Muscle of leg (tissue), 16 donors: ENCODE measurements at places on chromosomes 11 and 22.

DNA sequence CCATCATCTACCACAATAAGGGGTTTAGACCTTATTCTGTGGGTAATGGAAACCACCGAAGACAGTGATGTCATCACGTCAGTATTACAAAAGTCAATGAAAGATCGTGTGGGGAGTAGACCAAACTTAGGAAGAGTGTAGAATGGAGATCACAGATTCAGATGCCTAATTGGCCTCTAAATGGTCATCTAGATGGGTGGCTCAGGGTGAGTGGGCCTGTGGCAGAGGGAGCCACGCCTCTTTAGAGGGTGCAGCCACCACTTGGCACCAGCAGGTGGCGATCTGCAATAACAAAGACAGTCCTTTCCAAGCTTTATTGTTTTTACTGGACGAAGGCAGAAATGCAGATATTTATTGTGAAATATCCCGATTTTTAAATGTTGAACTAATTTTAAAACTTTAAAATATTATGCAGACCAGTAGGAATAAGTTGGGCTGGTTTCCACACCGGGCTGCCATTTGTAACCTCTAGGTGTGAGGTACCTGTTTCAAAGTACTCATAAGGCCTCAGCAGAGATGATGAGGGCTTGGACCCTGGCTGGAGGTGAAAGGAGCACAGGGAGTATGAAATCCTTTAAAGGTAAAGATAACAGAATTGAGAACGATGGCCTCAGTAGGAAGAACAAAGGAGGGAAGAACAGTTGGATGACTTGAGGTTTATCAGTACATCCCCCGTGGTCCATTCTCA lies 222.0 kb downstream of the DBX1 start:
- no peak overlapping the region for H3K4me3 ChIP-seq
- H3K27ac ChIP-seq = no peak overlapping the region
- peaks cover 10% of the 10 kb centered on the region for H3K4me1 ChIP-seq
- H3K36me3 ChIP-seq = peaks cover 28% of the 10 kb centered on the region
- DNase-seq = no peak

GRCh38 chr11:120431633-120432032 lies 79.9 kb upstream of the GRIK4 start:
- peak overlapping the region; percentile 15 for H3K27ac ChIP-seq
- no peaks in the 10 kb centered on the region for H3K27me3 ChIP-seq
- peak; percentile 9 for DNase-seq

DNA sequence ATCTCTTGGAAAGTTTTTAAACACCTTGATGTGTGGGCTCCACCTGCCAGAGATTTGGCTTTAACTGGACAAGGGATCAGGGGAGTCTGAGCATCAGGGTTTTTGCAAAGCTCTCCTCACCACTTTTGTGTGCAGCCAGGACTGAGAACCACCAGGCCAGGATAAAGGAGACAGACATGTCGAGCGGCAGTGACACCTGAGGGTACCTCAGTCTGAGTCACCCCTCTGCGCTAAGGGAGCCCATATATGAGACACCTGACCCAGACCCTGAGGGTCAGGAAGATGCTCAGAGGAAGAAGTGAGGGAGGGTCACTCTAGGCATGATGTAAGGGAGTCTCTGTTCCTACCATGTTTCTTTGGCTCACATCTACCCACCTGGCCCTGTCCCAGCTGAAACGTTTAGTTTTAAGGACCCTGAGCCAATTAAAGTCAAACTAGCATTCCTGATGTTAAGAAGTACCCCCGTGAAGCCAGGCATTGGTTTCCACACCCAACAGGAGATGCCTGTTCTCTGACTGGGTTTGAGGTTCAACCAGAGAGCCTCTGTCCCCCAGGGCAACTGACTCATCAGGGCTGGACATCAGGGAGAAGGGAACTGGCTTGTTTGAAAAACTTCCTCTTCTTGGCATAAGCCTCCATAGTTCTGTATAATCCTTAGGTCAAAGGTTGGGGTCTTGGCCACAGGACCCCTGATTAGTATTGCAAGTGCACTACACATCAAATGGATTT lies 72.4 kb upstream of the BIRC3 start:
- H3K4me3 ChIP-seq = no peak overlapping the region
- H3K27ac ChIP-seq = no peak overlapping the region
- H3K4me1 ChIP-seq = no peaks in the 10 kb centered on the region

DNA sequence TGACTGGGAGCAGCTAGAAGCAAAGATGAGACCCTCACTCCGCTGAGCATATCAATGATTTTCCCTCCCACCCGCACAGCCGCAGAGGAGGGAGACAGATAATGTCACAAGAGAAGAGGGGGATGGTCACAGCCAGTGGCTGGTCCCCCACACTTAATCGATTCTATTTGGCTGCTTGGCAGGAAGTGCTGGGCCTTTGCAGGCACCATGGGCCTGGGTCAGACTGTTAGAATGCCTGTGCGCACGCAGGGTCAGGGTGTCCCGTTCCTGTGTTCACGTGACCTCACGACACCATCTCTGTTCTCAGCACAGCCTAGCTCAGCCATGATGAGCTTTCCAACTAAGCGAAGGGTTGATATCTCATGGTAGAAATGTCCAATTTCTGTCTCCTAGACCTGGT lies 107.0 kb downstream of the MYO18B start:
- DNase-seq = no peak
- no peak overlapping the region for H3K27ac ChIP-seq
- H3K4me1 ChIP-seq = no peaks in the 10 kb centered on the region
- no peak overlapping the region for H3K4me3 ChIP-seq
- H3K27me3 ChIP-seq = no peaks in the 10 kb centered on the region
- H3K36me3 ChIP-seq = peaks cover 59% of the 10 kb centered on the region

DNA sequence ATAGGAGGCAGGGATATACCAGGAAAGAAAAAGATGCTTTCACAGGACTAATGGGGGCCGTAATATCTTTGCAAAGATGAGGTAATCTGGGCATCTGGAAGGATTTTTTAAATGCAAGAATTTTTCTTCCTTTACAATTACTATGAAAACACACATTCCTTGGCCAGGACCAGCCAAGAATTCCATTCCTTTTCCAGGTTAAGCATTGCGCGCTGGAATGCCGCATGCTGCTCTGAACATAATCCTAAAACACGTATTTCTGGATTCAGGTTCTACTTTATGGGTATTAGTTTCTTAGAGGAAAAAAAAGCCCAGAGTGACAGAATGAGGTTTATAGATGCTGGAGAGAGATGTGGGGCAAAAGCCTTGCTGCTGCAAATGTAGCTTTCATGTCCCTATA lies 99.4 kb upstream of the SORL1-AS1 start:
- H3K27me3 ChIP-seq = no peaks in the 10 kb centered on the region
- no peaks in the 10 kb centered on the region for H3K4me1 ChIP-seq
- no peak overlapping the region for H3K4me3 ChIP-seq
- no peak overlapping the region for H3K27ac ChIP-seq
- peak; percentile 13 for DNase-seq
- no peaks in the 10 kb centered on the region for H3K36me3 ChIP-seq

- no peaks in the 10 kb centered on the region for H3K36me3 ChIP-seq
- H3K4me3 ChIP-seq = no peak overlapping the region
- no peaks in the 10 kb centered on the region for H3K27me3 ChIP-seq
- H3K27ac ChIP-seq = peak overlapping the region; percentile 88
Measured at GRCh38 chr11:27012234-27012921, 18.5 kb downstream of the FIBIN start.

GRCh38 chr11:6319704-6320410 lies 444 bp downstream of the CAVIN3 start:
- peaks cover 4% of the 10 kb centered on the region for H3K36me3 ChIP-seq
- no peaks in the 10 kb centered on the region for H3K27me3 ChIP-seq

GRCh38 chr11:106875013-106875412 lies 143.3 kb downstream of the GUCY1A2 start:
- no peak overlapping the region for H3K27ac ChIP-seq
- H3K4me3 ChIP-seq = no peak overlapping the region
- H3K27me3 ChIP-seq = no peaks in the 10 kb centered on the region

GRCh38 chr22:32745251-32745995 lies 56.1 kb upstream of the TIMP3 start:
- H3K4me1 ChIP-seq = peaks cover 26% of the 10 kb centered on the region
- H3K27me3 ChIP-seq = no peaks in the 10 kb centered on the region
- H3K27ac ChIP-seq = peak overlapping the region; percentile 85
- H3K36me3 ChIP-seq = no peaks in the 10 kb centered on the region

GRCh38 chr11:56103210-56103737 lies at the start of gene OR8H2:
TSS of gene OR8H2 (plus strand) at chr11:56103687. CDS start at chr11:56105043, 1,356 bp downstream.
- H3K27me3 ChIP-seq = no peaks in the 10 kb centered on the region
- no peak for DNase-seq
- no peaks in the 10 kb centered on the region for H3K4me1 ChIP-seq
- H3K36me3 ChIP-seq = no peaks in the 10 kb centered on the region

- H3K27me3 ChIP-seq = no peaks in the 10 kb centered on the region
- DNase-seq = peak; percentile 26
- H3K36me3 ChIP-seq = peaks cover 57% of the 10 kb centered on the region
- peak overlapping the region; percentile 62 for H3K27ac ChIP-seq
Measured at GRCh38 chr11:61328351-61328750, 4.6 kb downstream of the DDB1 start.

- no peak overlapping the region for H3K4me3 ChIP-seq
- no peak overlapping the region for H3K27ac ChIP-seq
- no peaks in the 10 kb centered on the region for H3K36me3 ChIP-seq
- no peaks in the 10 kb centered on the region for H3K27me3 ChIP-seq
Measured at GRCh38 chr11:116224154-116224888, 548.5 kb downstream of the BUD13 start.

DNA sequence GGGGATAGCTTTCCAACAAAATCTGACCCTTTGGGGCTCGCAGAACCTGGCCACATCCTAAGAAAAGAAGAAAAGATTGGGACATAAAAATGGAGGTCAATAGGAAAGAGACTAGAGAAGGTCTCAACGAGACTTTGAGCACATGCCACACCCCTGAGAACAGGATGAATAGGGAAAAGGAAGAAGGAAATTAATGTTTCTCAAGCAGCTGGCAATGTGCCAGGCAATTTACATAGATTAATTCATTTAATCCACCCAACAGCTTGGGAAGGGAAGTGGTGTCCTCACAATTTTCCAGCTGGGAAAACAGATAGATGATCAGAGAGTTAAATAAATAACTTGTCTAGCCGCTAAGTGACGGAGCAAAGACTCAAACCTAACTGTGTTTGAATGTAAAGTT lies 50.7 kb downstream of the PAMR1 start:
- H3K27me3 ChIP-seq = no peaks in the 10 kb centered on the region
- DNase-seq = no peak
- no peak overlapping the region for H3K4me3 ChIP-seq
- peaks cover 12% of the 10 kb centered on the region for H3K4me1 ChIP-seq

DNA sequence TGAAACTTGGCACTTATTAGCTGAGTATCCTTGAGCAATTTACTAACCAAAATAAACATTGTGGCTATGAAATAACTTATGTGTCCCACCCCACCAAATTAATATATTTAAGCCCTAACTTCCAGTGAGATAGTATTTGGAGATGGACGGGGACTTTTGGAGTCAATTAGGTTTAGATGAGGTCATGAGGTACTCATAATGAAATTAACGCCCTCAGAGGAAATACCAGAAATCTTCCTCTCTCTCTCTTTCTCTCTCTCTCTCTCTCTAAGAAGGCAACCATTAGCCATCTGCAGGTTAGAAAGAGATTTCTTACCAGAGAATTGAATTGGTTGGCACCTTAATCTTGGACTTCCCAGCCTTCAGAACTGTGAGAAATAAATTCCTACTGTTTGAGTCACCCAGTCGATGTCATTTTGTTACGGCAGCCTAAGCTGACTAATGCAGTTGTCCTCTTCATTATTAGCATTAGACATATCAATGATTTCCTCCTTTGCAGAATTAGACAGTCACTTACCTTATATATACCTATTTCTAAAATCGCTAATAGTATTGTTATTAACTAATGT lies 1284.0 kb downstream of the FAM181B start:
- no peak overlapping the region for H3K27ac ChIP-seq
- no peaks in the 10 kb centered on the region for H3K27me3 ChIP-seq
- no peak for DNase-seq
- H3K4me3 ChIP-seq = no peak overlapping the region

DNA sequence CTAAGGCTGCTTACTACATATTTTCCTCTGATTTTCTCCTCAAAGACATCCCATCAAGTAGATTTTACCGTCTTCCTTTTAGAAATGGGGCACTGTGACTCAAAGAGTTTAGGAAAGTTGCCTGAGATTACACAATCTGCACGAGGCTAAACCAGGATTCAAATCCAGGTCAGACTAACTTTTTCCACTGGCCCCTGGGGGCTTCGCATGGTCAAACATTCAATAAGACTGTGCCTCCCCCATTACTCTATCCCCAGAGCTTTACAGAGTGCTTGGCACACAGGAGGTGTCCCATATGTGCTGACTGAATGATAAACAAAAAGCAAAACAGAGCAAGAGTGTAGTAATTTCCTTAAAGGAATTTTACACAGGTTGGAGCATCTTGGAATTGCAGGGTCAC lies 118.1 kb upstream of the TEAD1 start:
- no peak overlapping the region for H3K27ac ChIP-seq
- H3K4me1 ChIP-seq = peaks cover 25% of the 10 kb centered on the region
- H3K27me3 ChIP-seq = no peaks in the 10 kb centered on the region
- H3K4me3 ChIP-seq = no peak overlapping the region
- no peaks in the 10 kb centered on the region for H3K36me3 ChIP-seq

DNA sequence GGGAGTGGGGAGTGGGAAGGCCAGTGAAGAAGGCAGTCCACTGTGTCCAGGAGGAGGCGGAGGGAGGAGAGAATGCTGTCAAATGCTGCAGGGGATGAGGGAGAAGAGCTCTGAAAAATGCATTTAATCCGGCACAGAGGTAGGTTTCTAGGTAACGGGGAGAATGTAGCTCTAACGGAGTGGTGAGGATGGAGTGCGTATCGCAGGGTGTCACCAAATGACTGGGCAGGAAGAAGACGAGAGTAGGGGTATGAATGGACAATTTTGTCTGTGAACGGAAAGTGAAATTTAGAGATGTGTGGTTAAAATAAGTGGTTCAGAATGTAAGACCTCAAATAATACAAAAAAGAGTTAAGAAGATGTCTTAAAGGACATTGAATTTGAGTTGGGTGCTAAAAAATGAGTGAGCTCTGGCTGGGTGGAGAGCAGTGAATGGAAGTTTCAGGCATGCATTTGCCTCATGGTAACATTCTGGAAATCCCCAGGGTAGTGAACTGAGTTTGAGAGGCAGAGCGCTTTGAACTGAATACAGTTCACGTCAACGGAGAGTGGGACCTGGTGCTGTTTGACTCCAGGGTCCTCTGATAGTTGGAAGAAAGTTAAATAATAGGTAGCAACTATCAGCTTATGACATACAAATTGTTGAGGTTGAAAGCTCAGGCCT lies 81.3 kb upstream of the CADM1 start:
- peaks cover 10% of the 10 kb centered on the region for H3K4me1 ChIP-seq
- DNase-seq = no peak
- H3K36me3 ChIP-seq = no peaks in the 10 kb centered on the region
- no peak overlapping the region for H3K27ac ChIP-seq

- H3K4me1 ChIP-seq = peaks cover 16% of the 10 kb centered on the region
- no peak overlapping the region for H3K4me3 ChIP-seq
- DNase-seq = no peak
- H3K27ac ChIP-seq = no peak overlapping the region
- no peaks in the 10 kb centered on the region for H3K27me3 ChIP-seq
Measured at GRCh38 chr11:20020198-20020597, 140.1 kb downstream of the DBX1 start.
